Activated gamma-delta T cell treated with anti-CD3 and anti-CD28 coated beads, Interleukin-2, amount 50 U/mL, for 16 hours (primary cell): ENCODE measurements at places on chromosomes 13 and 19.
A peak's percentile ranks its signal among the peaks of the same experiment; 100 is the strongest.

DNA sequence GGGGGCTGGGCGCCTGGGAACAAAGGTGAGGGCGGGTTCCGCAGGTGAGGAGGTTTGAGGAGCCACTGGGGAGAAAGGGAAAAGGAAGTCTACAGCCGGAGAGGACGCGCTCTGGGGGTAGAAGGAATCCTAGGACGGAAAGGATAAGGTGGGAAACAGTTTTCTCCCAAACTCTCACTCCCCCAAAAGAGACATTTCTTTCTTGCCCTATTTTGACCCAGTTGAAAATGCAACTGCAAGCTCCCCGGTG is 651 bp upstream of the POLR1D start:
- no peak for DNase-seq

- no peak for DNase-seq
Observed at GRCh38 chr13:78599645-78600279, 3.6 kb downstream of the POU4F1 start.

DNA sequence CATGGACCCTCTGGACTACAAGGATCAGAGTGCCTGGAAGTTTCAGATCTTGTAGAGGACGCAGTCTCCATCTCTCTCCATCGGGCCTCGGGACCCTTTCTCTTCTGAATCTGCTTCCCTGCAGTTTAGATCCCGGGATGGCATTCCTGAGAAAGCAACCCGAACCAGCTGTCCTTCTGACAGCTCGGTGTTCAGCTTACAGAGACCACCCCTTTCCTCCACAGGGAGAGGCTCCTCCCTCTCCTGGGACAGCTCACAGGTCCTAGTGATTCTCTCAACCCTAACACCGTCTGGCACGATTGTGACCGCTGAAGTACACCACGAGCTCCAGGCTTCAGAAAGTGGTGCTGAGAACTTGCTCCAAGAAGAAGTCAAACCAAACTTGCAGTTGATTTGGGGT is 18.2 kb downstream of the CRX start:
- no peak for DNase-seq

DNA sequence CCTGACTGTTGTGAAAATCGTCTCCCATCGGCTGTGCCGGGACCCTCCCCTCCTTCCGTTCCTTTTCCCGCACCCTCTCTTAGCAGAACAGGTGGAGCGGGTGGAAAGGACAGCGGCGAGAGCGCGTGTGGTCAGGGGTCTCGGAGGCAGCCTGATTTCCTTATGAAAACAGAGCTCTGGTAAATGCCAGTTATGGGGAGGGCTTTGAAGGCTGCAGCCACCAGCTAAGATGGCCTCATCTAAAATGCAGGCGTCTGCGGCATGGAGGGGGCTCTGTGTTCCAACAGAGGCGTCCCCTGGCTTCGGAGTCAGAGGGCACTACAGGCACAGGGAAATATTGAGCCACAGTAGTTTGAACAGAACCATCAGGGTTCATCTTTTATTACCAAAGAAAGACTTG is 93.8 kb upstream of the SOX1 start:
- DNase-seq: no peak

GRCh38 chr13:77580748-77581147 is 45.2 kb downstream of the SCEL start:
- no peak for DNase-seq

DNA sequence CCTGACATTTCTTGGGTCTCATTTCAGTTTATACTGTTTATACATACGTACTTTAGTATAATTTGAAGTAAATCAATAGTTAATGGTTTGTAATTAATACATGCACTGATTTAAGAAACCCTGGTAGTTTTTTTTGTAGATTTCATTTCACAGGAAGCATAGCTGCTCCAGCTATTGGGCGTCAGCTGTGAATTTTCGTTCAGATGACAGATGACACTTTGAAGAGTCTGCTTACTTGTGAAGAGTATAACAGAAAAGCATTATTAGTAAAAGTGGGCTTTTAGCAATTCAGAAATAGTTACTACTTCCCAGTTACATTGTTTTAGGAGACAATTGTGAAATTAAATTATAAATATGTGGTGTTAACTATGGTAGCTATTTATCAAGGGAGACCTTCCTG is 44.4 kb downstream of the METTL21C start:
- no peak for DNase-seq

DNA sequence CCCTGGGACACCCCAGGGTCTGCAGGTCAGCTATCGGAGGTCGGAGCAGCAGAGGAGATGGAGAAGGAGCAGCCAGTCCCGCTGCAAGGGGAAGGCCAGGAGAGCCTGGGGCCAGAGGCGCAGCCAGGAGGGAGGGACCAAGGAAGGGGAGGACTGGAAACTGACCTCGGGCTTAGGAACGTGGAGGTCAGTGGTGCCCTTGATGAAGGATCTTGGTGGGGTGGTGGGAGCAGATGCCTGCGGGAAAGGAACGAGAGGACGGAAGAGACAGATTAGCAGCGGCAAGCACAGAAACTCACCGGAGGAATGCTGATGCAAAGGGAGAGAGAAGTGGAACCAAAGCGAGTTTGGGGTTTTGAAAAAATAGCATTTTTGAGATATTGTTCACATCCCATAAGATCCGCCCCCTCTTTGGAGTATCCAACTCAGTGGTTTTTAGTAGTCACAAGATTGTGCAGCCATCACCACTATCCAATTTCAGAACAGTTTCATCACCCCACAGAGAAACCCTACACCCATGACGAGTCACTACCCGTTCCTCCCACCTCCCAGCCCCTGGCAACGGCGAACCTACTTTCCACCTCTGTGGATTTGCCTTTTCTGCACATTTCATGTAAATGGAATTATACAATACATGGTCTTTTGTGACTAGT is 22.1 kb downstream of the PLEKHF1 start:
- DNase-seq: no peak

GRCh38 chr13:24747248-24748060 is 16.5 kb upstream of the RNF17 start:
- DNase-seq: no peak

DNA sequence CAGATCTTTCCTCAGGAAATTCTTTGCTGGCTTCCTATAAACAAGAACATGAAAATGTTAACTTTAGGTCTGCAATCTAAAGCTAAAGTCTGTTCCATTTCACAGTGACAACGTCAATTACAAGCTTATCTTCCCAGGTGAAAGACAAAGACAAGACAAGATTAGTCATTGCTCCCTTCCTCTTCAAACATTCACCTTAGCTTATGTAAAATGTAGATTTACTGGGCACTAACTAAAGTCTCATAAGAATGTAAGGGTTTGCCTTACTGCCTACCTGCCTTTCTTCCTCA is 17.2 kb downstream of the TNFSF14 start:
- DNase-seq: no peak

DNA sequence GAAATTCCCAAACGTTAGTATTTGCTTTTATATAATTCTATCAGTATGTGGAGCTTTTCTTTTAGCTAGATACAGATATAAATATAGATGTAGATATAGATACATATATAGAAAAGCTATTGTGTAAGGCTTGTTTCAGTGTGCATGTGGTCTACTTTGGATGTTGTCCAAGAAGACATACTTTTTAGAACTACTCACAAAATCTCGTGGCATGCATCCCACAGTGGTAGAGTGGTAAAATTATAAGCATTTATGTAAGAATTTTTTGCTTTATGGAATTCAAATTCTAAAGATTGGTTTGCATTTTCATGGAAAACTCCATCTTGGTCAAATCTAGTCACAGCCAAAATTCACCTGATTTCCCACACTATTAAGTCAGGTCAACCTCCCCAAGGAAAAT is 880.4 kb downstream of the EFNB2 start:
- no peak for DNase-seq

DNA sequence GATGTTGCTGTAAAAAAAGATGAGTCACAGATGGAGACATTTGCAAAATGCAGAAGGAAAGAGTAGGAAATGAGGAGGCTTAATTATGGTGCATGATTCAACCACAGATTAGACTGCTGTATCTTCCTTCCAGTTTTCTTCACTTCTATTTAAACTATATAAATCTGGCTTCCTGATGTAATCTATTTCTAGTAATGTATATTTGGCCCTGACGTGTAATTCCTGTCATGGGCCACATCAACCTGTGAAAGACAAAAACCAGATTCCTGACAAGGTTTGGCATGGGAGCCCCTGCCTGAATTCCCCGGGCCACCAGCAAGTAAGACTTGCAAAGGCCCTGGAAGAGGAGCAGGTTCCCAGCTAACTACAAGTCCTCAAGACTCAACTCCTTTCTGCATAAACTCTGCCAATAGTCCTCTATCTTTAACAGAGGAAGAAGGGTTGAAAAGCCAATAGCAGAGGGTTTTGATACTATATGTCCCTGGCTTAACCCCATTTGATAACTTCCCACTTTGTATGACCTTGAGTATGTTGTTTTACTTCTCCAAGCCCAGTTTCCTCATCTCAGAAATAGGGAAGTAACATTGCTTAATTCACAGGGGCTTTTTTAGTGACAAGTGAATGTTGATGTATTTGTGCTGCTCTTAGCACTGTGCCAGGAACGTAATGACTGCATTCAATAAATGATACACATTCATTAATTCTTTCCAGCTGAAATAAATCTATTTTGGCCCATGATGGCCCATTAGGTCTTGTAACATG is 172.7 kb downstream of the SPRY2 start:
- DNase-seq: no peak

GRCh38 chr19:12778017-12778904 is 2.9 kb upstream of the HOOK2 start:
- DNase-seq: no peak

GRCh38 chr19:10701955-10702525 is 801 bp downstream of the QTRT1 start:
- no peak for DNase-seq

GRCh38 chr19:13195678-13196077 is 45.5 kb downstream of the IER2 start:
- no peak for DNase-seq

DNA sequence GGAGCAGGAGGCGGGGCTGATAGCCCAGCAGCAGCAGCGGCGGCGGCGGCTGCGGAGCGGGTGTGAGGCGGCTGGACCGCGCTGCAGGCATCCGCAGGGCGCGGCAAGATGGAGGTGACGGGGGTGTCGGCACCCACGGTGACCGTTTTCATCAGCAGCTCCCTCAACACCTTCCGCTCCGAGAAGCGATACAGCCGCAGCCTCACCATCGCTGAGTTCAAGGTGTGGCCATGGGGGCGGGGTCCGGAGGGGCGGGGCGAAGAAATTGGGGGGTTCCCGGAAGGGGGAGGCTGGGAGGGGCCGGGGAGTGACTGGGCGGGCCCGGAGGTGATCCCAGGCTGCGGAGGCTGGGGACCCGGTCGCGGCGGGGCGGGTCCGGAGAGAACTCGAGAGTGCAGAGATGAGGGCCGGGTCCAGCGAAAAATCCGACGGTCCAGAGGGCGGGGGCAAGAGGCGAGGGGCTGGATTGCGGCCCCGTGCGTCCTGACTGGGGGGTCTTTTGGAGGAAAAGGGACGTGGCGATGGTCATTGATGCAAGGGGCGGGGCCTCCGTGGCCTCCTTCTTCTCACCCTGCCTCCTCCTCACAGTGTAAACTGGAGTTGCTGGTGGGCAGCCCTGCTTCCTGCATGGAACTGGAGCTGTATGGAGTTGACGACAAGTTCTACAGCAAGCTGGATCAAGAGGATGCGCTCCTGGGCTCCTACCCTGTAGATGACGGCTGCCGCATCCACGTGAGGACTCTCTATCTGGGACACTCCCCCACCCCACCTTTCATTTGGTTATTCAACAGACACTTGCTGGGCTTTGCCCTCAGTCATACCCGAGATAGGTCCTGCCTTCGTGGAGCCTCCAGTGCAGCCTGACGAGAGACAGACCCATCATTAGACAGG is at the start of gene TBCB:
Gene TBCB, plus strand, starts transcription at position 16 of the 891 bp plus-strand sequence. Its CDS starts 93 bp downstream, at position 109.
- peak; percentile 86 for DNase-seq

GRCh38 chr19:10184636-10185035 is 10.1 kb downstream of the DNMT1 start:
- DNase-seq: no peak

DNA sequence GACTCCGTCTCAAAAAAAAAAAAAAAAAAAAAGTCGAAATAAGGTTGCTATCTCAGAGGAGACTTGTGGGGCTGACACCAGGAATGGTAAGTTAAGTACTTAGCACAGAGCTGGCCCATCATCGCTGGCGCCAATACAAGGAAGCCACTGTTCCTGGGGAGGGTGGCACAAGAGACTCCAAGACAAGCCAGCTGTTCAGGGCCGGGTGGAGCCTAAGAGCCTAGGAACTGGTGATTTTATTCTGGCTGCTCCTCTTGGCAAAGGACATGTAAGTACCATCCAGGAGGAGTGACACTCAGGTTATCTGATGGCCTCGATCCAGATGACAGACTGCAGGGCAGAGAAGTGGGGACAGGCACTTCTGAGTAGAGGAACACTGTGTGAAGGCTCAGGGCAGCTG is 3.8 kb downstream of the ELOF1 start:
- DNase-seq: no peak

- DNase-seq: no peak
Observed at GRCh38 chr19:1987197-1988187, 28.0 kb downstream of the BTBD2 start.

GRCh38 chr13:30431269-30431940 is 9.1 kb downstream of the UBE2L5 start:
- no peak for DNase-seq

- no peak for DNase-seq
Observed at GRCh38 chr19:44903216-44903601, 2.4 kb upstream of the APOE start.

DNA sequence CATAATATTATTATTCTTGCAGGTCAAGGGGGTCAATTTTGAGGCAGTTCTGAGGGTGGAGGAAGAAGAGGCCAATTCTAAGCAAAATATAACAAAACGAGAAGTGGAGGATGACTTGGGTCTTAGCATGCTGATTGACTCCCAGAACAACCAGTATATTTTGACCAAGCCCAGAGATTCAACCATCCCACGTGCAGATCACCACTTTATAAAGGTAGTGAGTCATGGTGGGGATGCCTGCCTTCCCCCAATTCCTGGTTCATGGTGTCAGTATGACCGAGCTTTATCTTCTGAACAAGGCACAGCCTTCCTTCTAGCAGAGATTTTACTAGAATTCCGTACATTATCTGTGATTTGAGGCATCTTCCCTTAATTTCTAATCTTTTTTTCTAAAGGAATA is 9.4 kb upstream of the DCUN1D2 start:
- DNase-seq: no peak

GRCh38 chr13:49108196-49108595 is 111.9 kb upstream of the MLNR start:
- no peak for DNase-seq

- DNase-seq: no peak
Observed at GRCh38 chr19:55694656-55695491, 19.8 kb downstream of the EPN1 start.

- no peak for DNase-seq
Observed at GRCh38 chr19:17997969-17998826, 9.8 kb upstream of the ARRDC2 start.

DNA sequence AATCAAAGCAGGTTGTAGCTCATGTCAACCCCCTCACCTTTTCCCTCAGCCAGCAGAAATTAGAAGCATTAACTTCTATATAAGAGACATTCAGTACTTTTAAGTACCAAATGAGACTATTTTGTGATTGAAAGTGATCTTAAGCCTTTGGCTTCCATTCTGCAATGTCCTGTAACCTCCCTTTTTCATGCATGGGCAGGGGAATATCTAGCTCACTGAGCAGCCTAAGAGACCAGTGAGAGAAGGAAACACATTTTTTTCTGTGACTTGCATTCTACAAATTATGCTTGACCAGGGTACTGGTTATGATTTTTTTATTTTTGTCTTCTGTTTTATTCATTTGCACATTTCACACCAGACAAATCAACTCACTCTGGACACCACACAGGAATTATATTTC is 369.6 kb downstream of the KCTD12 start:
- DNase-seq: no peak
